ENCODE measurements at places on chromosomes 4 and X.

DNA sequence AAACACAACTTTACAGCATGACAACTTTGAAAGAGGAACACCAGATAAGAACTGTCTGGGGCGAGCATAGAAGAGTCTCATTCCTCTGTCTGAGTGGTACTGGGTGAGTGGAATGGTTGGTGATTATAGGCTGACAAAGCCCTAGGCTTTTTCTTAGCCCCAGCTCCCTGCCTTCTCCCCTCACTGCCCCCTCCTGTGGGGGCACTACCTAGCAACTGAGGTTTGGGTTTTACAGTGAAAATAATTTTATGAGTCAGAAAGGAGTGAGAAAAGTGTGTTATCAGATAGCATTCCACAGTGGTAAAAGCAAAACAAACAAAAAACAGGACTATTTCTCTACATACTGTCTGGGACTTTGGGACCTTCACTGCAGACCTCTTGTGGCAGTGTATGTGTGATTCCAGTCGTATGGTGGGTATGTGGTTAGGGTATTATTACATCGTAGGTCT lies 10.5 kb upstream of the TMEM165 start:
- DNase-seq: no peak

DNA sequence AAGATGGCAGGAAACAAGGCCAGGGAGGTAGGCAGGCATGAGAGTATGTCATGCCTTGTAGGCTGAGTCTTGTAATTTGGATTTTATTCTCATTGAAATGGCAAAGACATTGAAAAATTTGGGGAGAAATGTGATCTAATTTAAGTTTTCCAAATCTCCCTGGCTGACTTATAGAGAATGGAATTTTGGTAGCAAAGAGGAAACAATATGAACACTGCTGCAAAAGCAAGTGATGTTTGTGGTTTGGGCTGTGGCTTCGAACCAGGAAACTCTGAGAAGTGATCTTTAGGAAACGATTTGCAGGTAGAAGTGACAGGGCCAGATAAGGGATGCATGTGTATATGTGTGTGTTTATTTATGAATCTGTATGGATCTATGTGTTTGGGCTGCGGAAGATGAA lies 35.6 kb downstream of the ARSJ start:
- no peak for DNase-seq

- no peak for DNase-seq
Measured at GRCh38 chr4:172153719-172154118, 340.5 kb downstream of the GALNTL6 start.

GRCh38 chr4:10011885-10012284 lies 9.4 kb downstream of the SLC2A9 start:
- no peak for DNase-seq

DNA sequence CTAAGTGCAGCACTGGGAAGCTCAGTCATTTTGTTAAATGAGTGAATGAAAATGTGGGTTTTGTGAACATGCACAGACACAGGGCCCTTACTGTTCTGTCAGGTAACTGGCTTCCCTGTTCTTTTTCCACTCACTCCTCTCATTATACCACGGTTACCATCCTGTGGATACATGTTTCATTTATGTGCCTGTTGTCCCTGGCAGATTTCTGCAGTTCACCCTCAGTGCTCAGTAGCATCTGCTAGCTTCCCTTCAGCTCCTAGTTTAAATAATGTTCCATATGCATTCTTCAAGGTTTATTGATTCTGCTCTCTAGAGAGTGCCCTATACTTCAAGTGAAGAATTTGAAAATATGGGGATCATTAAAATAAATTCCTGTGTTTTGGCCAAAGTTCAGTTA lies 1634.3 kb upstream of the ADGRL3 start:
- DNase-seq: no peak

DNA sequence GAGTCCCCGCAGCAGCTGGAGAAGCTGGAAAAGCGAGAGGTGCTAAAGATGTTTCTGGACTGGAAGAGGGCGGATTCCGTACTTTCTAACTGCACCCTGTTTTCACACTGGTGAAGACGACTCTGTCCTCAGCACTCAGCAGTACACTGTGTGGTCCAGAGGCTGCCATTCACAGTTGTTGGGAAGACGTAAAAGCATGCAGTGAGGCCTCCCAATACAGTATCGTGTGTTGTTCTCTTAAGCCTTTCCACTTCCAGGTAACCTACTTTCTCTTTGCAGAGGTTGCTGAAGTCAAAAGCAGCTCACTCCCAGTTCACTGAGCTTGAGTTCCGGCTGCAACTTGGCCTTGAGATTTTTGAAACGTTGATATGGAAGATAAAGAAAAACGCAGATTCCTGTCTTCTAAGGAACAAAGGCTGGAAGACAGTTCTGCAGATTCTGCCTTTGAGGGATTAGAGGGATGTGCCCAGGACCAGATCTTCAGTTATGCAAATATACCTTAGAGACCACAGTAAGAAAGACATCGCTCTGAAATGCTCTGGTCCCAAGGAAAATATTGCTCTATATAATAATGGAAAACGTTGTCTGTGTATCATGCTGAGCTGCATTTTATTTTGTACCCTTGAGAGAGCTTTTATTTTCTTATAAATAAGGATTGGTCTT lies 540.9 kb downstream of the TRIML1 start:
- DNase-seq: no peak

DNA sequence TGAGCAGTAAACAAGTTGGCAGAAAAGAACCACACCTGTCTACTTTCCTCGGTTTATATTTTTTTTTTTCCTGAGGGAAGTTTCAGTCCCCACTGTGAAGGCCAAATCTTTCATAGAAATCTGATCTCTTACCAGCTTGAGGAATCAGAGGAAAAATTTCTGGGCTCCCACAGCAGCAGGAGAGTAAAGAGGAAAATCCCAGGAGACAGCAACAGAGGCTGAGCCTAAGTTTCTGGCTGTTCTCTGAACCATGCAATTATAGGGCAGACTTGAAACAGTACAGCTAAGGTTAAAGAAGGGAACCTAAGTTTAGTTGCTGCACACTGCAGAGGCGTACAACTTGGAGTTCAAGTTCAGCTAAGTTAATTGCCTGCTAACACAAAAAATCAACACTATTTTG lies 1090.9 kb upstream of the INTU start:
- no peak for DNase-seq

DNA sequence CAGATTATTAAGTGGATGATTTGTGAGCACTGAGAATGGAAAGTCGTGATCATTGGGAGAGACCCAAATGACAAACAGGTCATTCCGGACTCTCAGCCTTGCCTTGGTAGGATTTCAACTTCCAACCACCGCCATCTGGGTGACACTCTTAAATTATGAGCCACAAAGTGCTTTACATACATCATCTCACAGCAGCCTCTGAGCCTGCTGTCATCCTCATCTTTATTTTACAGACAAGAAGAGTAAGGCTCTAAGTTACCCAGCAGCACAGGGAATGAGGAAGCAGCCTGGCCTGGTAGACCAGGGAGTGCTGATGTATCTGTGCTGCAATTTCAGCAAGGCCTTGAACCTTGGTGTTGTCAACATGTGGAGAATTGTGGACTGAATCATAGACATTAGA lies 105.8 kb upstream of the TRIM2 start:
- DNase-seq: no peak

DNA sequence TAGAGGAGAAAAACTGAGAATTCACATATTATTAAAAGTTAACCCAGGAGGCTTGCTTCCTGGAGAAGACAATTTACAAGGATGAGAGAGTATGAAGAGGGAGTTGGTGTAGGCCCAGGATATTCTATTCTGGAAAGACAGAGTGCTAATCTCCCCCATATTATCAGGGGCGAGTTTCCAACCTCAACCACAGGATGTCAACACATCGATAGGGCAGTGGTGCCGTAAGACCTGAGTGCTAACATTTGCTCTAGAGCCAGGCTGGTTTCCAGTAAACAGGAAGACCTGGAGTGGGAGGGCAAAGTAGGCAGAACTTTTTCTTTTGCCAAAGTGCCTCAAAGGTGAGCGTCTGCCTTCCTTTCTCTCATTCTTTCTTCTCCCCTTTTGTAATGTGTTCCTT lies 2.8 kb upstream of the AWAT1 start:
- no peak for DNase-seq

DNA sequence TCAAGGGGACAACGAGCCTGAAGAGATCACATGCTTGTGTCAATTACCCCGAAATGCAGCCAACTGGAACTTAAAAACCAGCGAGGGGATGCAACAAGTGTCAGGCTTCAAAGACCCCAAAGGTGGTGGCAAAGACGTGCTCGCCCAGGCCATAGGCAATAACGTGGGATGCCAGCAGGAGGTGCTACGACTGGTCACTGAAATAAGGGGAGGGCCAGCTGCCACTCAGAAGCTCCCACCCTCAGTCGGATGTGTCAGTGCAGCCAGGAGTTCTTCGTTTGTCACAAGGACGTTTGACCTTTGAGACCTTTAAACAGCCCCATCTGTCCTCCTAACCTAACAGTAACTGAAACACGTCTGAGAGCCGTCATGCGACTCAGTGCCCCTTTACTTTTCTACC lies 556.8 kb upstream of the PCDH10 start:
- no peak for DNase-seq

DNA sequence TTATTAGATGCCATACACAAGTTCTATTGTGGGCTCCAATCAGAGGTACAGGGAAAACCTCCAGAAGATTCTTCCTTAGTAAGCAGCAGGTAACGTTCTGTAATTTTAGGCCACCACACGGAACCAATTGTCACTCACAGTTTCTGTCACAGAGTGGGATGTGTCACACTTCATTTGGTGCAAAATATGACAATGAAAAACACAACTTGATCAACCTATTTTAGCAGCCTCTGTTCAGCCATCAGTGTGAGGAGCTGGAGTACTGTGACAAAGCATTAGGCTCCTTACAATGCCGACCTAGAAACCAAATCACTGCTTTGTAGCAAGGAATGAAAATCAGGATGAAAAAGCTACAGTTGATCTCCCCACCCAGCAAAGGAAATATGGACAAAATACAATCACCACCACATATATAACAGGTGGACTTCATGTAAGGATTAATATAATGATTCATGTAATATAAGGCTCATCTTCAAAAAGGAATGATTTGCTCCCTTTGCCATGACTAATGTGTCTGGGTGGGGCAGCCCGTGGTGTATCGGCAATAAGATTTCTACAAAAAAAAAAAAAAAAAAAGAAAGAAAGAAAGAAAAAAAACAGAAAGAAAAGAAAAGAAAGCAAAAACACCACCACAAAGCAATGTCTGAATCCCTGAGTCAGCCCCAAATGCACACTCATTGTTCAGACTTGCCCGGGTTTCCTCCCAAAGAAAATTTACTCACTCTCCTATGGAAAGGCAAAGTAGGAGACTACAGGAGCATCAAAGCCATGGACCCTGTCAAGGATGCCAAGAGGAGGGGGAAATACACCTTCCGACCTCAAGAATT lies 36.0 kb downstream of the SLC9A7 start:
- no peak for DNase-seq

DNA sequence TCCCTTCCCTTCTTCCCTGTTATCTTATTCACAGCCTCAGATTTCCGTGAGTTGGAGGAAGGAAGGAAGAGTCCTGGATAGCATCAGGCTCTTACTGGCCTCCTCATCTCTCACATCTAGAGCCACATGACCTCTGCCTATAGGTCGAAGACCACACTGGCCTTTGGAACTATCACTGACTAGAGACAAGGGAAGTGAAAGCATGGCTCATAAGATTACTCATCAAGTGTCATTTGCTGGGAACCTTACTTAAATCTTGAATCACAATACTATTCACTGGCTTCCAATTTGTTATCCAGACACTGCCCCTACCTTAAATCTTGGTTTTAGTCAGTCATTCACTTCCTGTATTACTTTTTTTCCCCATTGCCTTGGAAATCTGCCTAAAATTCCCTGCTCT lies 61.6 kb upstream of the MTMR8 start:
- no peak for DNase-seq

DNA sequence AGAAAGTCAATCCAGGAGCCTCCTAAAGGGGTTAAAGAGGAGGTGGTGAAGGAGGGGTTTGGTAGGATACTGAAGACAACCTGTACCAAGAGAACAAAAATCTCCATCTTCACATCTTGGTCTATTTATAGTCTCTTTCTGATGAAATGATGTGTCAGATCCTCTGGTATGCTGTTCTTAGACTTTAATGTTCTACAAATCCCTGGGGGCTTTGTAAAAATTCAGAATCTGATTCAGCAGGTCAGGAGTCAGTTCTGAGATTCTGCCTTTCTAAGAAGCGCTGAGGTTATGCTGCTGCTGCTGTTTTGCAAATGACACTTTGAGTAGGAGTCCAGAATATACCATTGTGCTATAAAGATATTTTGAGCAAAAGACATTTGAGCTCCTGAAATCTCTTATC lies 172.9 kb upstream of the GLRA2 start:
- DNase-seq: no peak

DNA sequence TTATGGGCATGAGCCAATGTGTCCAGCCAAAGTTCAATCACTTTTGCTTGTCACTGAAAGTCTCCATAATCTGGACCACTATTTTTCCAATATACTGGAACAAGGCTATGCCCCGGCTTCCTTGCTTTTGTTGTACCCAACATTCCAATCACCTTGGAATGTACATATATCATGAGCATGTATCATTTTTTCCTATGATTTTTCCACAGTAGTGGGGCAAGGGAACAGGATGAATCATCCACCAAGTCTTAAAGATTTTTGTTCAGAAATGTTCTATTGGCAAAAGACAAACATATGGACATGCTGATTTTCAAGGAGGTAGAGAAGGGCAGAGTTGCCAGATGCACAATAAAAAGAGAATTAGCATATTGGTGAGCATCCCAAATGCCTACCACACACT lies 548.1 kb upstream of the INTU start:
- no peak for DNase-seq

DNA sequence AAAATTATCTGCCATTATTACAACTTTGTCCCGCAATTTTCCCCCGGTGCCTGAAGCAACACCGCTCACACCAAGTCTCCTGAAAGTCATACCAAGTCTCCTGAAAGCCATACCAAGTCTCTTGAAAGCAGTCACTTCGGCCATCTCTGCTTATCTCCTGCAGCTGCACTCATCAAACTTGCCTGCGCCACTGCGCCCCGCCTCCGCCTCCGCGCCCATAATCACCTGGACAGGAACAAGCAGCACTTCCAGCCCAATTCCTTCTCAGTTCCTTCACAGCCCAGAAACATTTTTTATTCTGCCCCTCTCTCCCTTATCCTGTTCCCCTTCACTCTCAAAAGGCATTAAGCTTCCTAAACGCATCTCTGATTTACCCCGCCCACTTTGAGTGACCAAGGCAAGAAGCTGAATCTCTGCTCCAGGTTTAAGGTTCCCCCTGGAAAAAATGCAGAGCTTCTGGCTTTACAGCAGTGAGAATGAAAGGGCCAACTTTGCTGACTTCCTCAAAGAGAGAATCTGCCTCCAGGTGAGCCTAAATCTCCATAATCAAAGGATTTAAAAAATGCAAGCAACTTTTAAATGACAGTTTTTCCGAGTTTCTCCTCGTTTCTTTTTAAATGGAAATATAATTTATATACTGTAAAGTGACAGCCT lies 7.7 kb downstream of the GPR50 start:
- DNase-seq: no peak

- no peak for DNase-seq
Measured at GRCh38 chrX:151870602-151871001, 42.1 kb upstream of the MAGEA4 start.

DNA sequence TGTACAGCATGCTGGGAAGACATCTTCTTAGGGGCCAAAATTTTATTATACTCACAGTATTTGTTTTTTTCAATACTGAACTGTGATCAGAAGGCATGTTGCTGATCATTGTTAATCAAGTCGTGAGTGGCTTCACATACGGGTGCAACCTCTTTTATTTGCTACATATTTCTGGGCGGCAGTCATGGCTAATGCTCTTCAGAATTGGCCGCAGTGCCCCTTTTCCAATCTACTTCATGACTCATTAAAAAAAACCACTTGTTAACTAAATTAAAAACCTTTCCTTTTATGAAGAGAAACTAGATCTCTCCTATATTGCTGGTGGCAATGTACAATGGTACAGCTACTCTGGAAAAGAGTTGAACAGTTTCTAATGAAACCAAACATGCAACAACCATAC lies 101.5 kb upstream of the C1GALT1C1 start:
- DNase-seq: no peak

GRCh38 chr4:14529653-14530052 lies 472.6 kb upstream of the CPEB2 start:
- no peak for DNase-seq
